Muscle of leg (tissue), 16 donors: ENCODE measurements at places on chromosomes 1 and 21. TPM values are rescaled to one million over a fixed set of nuclear protein-coding genes. Genes with fewer than 3 reads are reported as not detected.

The TRIM58 gene
- 5.4 TPM for polyA plus RNA-seq

GRCh38 chr1:10553118-10553517, 78.4 kb downstream of the PEX14 start:
- peaks cover 12% of the 10 kb centered on the region for H3K4me1 ChIP-seq
- DNase-seq: no peak
- H3K36me3 ChIP-seq: no peaks in the 10 kb centered on the region
- no peak overlapping the region for H3K4me3 ChIP-seq
- no peak overlapping the region for H3K27ac ChIP-seq

DNA sequence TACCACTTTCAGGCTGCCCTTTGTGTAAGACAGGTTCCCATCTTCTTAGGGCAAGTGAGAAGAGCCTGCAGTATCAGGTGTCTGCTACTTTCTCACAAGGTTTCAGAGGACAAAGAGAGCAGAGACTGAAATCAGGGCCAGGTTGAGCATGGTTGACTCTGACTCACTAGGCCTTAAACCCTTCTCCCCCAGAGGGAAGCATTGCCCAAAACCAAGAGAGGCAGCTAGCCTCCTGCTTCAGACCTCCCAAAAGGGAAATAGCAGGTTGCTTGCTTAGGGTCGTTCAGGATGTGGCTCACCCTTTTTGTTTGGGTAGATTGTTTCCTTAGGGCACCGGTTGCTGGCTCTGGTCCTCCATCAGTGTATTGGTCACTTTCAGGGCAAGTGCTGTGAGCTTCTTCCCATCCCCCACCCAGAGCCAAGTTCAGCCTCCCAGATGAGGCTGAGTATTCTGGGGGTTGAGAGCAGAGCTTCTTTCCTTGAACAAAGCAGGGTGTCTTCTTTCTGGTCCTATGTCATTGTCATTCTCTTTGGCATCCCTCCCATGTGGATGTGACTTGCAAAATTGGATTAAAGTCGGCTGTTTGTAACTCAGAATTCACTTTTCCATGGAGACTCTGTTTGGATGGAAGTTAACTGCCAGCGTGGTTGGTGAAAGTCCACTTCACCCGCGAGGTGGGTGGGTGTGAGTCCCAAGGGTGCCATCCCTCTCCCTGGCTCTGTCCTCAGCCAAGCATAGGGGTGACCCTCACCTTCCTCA, 55.5 kb upstream of the GALNT2 start:
- no peak overlapping the region for H3K27ac ChIP-seq
- H3K4me1 ChIP-seq: peaks cover 16% of the 10 kb centered on the region
- H3K4me3 ChIP-seq: no peak overlapping the region
- peaks cover 2% of the 10 kb centered on the region for H3K27me3 ChIP-seq

The ERICH3 gene
- 0.08 TPM for polyA plus RNA-seq

DNA sequence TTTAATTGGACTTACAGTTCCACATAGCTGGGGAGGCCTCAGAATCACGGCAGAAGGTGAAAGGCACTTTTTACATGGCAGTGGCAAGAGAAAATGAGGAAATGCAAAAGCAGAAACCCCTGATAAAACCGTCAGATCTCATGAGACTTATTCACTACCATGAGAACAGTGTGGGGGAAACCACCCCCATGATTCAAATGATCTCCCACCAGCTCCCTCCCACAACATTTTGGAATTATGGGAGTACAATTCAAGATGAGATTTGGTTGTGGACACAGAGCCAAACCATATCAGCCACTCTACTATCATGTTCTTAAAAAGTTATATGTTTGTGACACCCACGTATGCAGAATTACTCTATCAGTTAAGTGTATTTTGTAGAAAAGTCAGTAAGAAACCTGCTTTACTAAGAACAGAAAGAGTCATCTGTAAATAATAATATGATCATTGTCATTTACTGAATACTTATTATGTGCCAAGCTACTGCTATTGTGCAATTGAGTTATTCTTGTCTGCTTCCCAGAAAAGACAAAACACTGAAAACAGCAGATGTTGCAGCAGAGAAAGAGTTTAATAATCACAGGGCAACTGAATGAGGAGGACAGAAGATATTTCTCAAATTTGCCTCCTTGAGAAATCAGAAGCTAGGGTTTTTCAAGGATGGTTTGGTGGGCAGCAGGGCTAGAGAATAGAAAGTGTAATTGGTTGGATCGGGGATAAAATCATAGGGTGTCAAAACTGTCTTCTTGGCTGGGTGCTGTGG, 207.7 kb upstream of the FGGY start:
- H3K27ac ChIP-seq: no peak overlapping the region
- H3K36me3 ChIP-seq: no peaks in the 10 kb centered on the region
- peaks cover 2% of the 10 kb centered on the region for H3K4me1 ChIP-seq
- DNase-seq: no peak
- H3K27me3 ChIP-seq: no peaks in the 10 kb centered on the region
